ENCODE measurements at places on chromosomes 1 and 21. TPM values are rescaled to one million over a fixed set of nuclear protein-coding genes. Genes with fewer than 3 reads are reported as not detected.
A peak's percentile ranks its signal among the peaks of the same experiment; 100 is the strongest.

- no peak for DNase-seq
Observed at GRCh38 chr1:184757406-184757805, 2.7 kb upstream of the EDEM3 start.

Gene PGLYRP4
- total RNA-seq, result not detected

DNA sequence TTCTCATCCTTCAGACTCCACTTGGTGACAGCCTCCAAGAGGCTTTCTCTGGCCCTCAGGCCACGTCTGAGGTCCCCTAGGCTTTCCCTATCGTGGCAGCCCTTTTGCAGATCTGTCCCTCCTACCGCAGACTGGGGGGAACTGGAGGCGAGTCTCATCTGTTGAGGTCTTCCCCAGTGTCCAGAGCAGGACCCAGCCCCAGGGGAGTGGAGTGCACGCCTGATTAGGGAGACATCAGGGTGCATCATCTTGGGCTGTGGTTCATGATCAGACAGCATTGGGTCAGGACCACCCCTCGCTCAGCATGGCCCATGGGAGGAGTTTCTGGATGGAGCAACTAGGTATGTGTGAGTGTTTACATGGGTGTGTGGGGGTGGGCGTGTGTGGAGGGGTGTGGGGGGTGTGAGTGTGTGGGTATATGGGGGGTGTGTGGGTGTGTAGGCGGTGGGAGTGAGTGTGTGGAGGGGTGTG lies 8.5 kb upstream of the MATN1 start:
- no peak for DNase-seq

Gene RPS6KA1
- 199 TPM for total RNA-seq

- peak; percentile 74 for DNase-seq
Observed at GRCh38 chr1:47333922-47334764, 553 bp downstream of the CMPK1 start.

Gene LCE2A
- total RNA-seq, result not detected

Data from activated CD4-positive, alpha-beta T cell treated with anti-CD3 and anti-CD28 coated beads, Interleukin-2, amount 10 ng/mL, durations not matched to agents 7 days and 5 days (primary cell).